ENCODE measurements at places on chromosomes 13 and 19. TPM values are rescaled to one million over a fixed set of nuclear protein-coding genes. Genes with fewer than 3 reads are reported as not detected.

DNA sequence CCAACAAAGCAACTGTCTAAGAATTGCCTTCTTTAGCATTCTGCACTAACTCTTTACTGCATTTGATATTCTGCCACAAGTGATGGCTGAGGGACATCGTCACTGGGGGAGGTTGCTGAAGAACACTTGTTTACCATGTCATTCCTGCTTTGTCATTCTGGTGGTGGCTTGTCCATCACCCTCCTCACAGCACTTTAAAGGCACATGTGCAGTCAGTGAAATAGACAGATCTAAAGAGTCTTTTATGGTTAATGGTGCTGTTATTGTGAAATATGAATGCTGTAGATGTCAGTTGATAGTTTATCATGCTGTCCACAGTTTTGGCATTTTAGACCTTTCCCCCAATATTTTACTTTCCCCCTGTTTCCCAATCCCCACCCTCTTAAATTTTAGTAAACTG, 120.9 kb upstream of the TSC22D1 start:
- no peak for DNase-seq

DNA sequence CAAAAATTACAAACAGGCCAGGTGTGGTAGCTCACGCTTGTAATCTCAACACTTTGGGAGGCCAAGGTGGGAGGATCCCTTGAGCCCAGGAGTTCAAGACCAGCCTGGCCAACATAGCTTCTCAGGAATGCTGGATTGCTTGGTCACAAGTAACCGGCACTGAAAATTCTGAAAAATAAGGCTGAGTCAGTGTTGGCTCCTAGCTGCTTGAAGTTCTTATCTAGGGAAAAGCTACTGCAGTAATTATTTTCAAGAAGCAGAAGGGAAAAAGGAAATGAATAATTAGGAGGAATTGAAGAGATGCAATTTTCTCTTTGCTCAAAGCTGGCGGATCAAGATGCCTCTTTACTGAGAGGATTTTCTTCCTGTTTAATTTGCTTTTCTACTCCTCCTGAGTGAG, 75.0 kb upstream of the GTF3A start:
- DNase-seq: no peak

GRCh38 chr13:67123165-67123564, 107.0 kb downstream of the PCDH9 start:
- no peak for DNase-seq

GRCh38 chr19:58154679-58155648, 4.4 kb upstream of the ZNF329 start:
- peak; percentile 99 for DNase-seq

Gene CCDC70
- not detected for total RNA-seq

Gene ZNF836
- total RNA-seq: 19.7 TPM

Gene CGB8
- not detected for total RNA-seq
